Spleen (tissue), 13 donors: ENCODE measurements at places on chromosomes 1 and 21. TPM values are rescaled to one million over a fixed set of nuclear protein-coding genes. Genes with fewer than 3 reads are reported as not detected.

DNA sequence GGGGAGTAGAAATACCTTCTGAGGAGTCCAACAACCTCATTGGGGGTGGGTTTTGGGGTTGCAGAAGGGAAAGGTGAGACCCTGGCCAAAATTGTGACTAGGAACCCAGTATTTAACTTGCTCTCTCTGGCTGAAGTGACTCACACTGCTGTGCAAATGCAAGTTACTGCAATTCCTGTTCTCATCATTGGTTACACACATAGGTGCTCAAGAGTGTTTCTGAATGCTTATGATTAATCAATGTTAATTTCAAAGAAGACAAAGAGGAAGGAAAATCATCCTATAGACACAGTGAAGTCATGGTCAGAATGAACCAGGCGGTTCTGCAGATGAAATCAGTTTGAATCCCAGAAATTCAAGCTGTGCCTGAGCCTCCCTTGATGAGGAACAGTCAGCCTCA is 3.1 kb downstream of the ASCL5 start:
- no peak overlapping the region for H3K27ac ChIP-seq
- H3K4me3 ChIP-seq, result no peak overlapping the region
- peaks cover 5% of the 10 kb centered on the region for H3K4me1 ChIP-seq
- no peaks in the 10 kb centered on the region for H3K36me3 ChIP-seq
- H3K27me3 ChIP-seq, result peaks cover 18% of the 10 kb centered on the region
- DNase-seq, result no peak

DNA sequence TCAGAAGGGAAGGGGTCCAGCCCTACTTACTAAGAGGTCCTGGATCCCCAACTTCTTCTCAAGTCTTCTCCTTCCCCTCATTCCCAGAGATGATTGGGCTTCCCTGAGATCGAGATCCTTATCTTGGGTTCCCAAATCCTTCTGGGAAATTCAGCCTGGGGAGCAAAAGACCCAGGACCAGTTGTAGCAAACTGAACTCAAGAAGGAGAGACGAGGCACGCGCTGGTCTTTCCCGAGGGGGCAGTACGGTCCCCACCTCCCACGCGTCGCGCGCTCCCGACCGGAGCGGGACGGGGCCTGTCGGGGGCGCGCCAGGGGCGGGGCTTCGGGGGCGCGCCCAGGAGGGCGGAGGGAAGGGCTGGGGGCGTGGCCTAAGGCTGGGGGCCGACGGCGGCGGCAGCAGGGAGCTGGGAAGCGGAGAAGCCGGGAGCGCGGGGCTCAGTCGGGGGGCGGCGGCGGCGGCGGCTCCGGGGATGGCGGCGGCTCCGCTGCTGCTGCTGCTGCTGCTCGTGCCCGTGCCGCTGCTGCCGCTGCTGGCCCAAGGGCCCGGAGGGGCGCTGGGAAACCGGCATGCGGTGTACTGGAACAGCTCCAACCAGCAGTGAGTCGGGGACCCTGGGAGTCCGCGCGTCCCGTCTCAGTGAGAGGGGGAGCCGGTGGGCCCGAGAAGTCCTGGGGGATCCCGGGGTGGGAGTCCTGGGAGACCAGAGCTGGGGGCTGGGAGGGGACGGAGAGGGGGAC is at the start of gene EFNA3:
Gene EFNA3, plus strand, starts transcription at position 369 of the 741 bp plus-strand sequence. Its CDS starts 105 bp downstream, at position 474.
- H3K4me3 ChIP-seq, result peak within 1 kb of the TSS; percentile 11
- H3K36me3 ChIP-seq, result no peaks in the 10 kb centered on the region
- no peak within 1 kb of the TSS for H3K27ac ChIP-seq

DNA sequence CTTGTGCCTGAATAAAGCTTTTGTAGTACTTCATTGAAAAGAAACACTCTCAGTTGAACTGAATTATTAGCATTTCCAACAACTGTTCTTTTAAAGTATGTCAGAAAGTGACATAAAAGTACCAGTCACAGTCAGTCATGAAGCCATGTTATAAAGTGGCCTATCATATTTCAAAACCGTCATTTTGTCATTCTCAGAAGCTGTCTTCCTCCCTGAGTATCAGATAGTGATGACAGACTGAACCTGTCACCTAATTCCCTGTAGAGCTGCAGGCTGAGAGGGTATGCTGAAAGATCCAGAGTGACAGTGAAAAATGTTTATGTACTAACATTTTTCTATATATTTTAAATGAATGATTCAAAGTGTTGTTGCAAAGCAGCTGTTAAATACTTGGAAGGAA is 1121.7 kb upstream of the PRMT6 start:
- no peaks in the 10 kb centered on the region for H3K4me1 ChIP-seq
- no peaks in the 10 kb centered on the region for H3K27me3 ChIP-seq
- DNase-seq, result no peak
- no peak overlapping the region for H3K4me3 ChIP-seq

GRCh38 chr1:192807211-192808162 is 1.4 kb upstream of the RGS2 start:
- no peak for DNase-seq
- no peaks in the 10 kb centered on the region for H3K27me3 ChIP-seq
- H3K4me1 ChIP-seq, result peaks cover 3% of the 10 kb centered on the region

DNA sequence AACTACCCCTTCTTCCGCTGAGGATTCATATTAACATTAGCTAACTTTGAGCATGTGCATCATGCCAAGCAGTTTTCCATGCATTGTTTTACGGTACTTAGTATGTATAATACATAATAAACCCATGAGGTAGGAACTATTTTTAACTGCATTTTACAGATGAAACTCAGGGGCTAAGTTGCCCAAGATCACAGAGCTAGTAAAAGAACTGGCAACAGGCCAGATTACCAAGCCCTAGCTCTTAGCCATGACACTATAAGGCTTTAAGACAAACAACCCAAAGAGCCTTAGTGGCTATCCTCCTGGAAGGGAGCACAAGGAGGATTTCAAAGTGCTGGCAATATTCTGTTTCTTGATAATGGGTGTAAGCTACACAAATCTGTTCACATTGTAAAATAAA is 6.1 kb downstream of the AK2 start:
- DNase-seq, result no peak
- no peak overlapping the region for H3K4me3 ChIP-seq
- peaks cover 54% of the 10 kb centered on the region for H3K36me3 ChIP-seq
- H3K27me3 ChIP-seq, result no peaks in the 10 kb centered on the region
- peaks cover 26% of the 10 kb centered on the region for H3K4me1 ChIP-seq

- no peak overlapping the region for H3K27ac ChIP-seq
- no peaks in the 10 kb centered on the region for H3K36me3 ChIP-seq
- H3K4me1 ChIP-seq, result no peaks in the 10 kb centered on the region
- H3K4me3 ChIP-seq, result no peak overlapping the region
- DNase-seq, result no peak
- H3K27me3 ChIP-seq, result no peaks in the 10 kb centered on the region
These were observed 645.1 kb downstream of the ADGRL2 start for GRCh38 chr1:82445827-82446226.

DNA sequence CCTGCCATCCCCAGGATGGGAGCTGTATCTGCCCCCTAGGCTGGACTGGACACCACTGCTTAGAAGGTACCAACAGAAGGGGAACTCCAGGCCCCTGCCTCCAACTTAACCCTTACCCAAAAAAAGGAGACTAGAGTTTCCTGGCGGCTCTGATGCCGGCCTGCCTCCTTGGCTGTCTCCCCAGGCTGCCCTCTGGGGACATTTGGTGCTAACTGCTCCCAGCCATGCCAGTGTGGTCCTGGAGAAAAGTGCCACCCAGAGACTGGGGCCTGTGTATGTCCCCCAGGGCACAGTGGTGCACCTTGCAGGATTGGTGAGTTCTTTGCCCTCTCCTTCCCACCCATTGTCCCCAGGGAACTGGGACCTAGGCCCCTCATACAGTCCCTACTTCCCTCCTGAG is 8.1 kb upstream of the LRRC71 start:
- H3K27ac ChIP-seq, result no peak overlapping the region
- H3K27me3 ChIP-seq, result no peaks in the 10 kb centered on the region
- H3K4me3 ChIP-seq, result no peak overlapping the region
- DNase-seq, result no peak
- H3K36me3 ChIP-seq, result peaks cover 67% of the 10 kb centered on the region

DNA sequence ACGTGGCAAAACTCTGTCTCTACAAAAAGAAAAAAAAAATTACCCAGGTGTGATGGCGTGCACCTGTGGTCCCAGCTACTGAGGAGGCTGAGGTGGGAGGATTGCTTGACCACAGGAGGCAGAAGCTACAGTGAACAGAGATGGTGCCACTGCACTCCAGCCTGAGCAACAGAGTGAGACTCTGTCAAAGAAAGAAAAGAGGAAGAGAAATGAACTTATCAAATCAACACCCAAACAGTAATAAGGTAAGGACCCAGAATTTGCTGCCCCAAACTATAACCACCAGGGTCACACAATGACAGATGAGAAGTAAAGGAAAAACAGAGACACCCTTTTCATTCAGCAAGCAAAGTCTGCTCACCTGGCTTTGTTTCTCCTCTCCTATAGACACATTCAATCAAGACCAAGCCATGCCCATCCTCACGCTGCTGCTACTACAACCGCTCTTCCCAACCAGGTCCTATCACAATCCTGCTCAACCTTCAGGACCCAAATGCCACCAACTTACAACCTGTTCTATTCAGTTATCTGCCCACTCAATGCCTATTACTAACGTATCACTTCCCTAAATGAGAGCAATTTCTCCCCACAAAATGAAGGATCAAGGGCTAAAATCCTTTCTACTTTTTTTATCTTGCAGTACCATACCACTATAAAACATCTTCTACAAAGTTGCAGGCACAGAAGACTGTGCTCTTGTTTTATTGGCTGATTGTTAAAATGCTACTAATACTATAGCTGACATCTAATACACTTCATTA is 183.5 kb downstream of the RERE start:
- DNase-seq, result no peak
- H3K4me3 ChIP-seq, result no peak overlapping the region
- no peaks in the 10 kb centered on the region for H3K36me3 ChIP-seq
- peaks cover 23% of the 10 kb centered on the region for H3K4me1 ChIP-seq
- H3K27ac ChIP-seq, result no peak overlapping the region

DNA sequence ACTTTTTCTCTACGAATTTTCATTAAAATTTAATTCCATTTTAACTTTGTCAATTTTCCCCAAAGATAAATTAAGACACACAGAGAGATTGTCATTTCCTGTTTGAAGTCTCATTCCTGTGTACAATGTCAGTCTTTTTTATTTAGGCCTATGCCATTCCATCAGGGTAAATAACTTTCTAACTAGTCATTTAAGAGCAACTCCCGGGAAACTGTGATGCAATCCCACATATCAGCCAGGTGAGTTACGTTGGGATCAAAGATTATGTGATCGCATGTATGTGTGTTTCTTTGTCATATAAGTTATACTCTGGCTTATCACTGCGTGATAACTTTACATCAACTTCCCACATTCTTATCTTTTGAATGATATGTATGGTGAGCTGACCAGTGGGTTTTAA is 86.1 kb upstream of the S1PR1 start:
- DNase-seq, result no peak
- H3K4me1 ChIP-seq, result no peaks in the 10 kb centered on the region
- H3K36me3 ChIP-seq, result no peaks in the 10 kb centered on the region
- H3K4me3 ChIP-seq, result no peak overlapping the region
- peak overlapping the region; percentile 14 for H3K27ac ChIP-seq
- no peaks in the 10 kb centered on the region for H3K27me3 ChIP-seq

DNA sequence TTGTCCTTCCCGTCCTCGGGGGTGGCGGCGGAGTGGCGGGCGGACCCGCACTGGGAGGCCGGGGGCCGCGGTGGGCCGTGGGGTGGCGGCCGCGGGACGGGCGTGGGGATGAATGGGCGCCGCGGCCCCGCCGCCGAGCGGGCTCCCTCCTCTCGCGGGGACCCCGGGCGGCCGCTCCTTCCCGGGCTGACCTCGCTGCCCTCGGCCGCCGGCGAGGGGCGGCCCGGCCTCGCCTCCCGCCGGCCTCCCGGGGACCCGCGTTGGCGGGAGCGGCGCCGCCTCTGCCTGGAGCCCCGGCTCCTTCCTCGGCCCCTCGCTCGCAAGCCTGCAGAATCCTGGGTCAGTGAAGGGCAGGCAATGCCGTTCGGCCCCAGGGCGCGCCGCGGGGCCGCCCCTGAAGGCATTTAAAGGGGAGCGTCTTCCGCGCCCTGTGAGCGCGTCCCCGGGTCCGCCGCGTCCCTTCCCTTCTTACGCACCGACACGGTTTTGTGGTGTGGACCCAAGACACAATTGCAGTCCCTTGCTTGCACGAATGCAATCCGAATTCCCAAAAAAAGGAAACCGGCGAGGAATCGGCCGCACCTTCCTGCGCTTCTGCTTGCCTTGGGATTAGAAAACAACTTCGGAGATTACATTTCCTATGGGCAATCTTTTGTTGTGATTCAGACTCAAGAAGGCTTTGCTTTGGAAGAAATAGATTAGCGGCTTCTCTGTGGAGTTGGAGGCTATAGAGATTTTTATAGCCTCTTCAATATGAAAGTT is 776 bp downstream of the ITSN1 start:
- DNase-seq, result peak; percentile 89
- peak overlapping the region; percentile 99 for H3K4me3 ChIP-seq
- H3K27me3 ChIP-seq, result peaks cover 26% of the 10 kb centered on the region

GRCh38 chr1:204348722-204349121 is 11.0 kb downstream of the PLEKHA6 start:
- H3K27ac ChIP-seq, result peak overlapping the region; percentile 22
- no peaks in the 10 kb centered on the region for H3K27me3 ChIP-seq
- no peak overlapping the region for H3K4me3 ChIP-seq

GRCh38 chr1:235102993-235103411 is 25.6 kb downstream of the TOMM20 start:
- DNase-seq, result no peak
- H3K36me3 ChIP-seq, result peaks cover 14% of the 10 kb centered on the region
- H3K27me3 ChIP-seq, result no peaks in the 10 kb centered on the region
- no peak overlapping the region for H3K4me3 ChIP-seq

DNA sequence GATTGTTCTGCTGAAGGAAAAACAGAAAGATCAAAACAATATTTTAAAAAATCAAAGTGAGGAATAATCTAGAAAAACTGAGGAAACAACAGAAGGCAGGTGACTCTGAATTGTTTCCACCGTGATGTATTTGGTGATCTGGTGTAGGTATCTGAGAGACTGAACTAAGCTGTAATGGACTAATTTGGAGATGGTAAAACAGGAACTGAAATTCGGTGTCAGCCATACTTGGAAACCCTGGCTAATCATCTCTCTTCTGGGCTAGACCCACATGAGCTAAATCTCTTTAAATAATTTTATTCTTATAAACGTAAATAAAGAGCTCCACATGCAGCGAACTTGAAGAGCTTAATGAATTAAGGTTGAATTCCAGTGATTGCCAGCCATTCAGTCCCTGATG is 1226.1 kb downstream of the NCAM2 start:
- no peak overlapping the region for H3K27ac ChIP-seq
- no peak overlapping the region for H3K4me3 ChIP-seq
- H3K27me3 ChIP-seq, result no peaks in the 10 kb centered on the region
- no peaks in the 10 kb centered on the region for H3K4me1 ChIP-seq

DNA sequence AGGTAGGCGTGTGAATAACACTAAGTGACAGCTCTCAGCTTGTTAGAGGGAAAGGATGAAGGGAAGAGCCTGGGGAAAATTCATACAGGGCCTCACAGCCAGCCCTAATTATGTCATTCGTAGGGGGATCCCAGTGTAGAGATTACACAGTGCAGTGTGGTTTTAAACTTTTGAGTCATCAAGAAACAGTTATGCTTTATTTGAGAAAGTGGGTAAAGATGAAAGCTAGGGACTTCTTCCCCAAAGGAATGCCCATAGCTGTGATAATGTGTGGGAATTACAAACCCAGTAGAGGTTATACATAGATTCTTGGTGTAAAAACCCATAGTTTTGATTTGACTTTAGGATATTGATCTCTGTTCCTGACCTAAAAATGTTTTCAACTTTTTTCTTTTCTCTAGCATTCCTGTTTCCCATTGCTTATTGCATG is 1.9 kb downstream of the TTF2 start:
- H3K27me3 ChIP-seq, result no peaks in the 10 kb centered on the region
- peaks cover 18% of the 10 kb centered on the region for H3K4me1 ChIP-seq
- DNase-seq, result no peak
- H3K4me3 ChIP-seq, result no peak overlapping the region
- peaks cover 25% of the 10 kb centered on the region for H3K36me3 ChIP-seq

SERTAD4 gene
- 0.06 TPM for polyA plus RNA-seq

FAM151A gene
- polyA plus RNA-seq, result 2.9 TPM

OR10Z1 gene
- polyA plus RNA-seq, result not detected

HAO2 gene
- not detected for polyA plus RNA-seq

CYP4A11 gene
- not detected for polyA plus RNA-seq

RAB42 gene
- polyA plus RNA-seq, result 1.9 TPM

PRKAB2 gene
- polyA plus RNA-seq, result 5.2 TPM

HCN3 gene
- polyA plus RNA-seq, result 1.4 TPM
